PC-9 (cell line): ENCODE measurements at places on chromosomes 4 and X. TPM values are rescaled to one million over a fixed set of nuclear protein-coding genes. Genes with fewer than 3 reads are reported as not detected.

DNA sequence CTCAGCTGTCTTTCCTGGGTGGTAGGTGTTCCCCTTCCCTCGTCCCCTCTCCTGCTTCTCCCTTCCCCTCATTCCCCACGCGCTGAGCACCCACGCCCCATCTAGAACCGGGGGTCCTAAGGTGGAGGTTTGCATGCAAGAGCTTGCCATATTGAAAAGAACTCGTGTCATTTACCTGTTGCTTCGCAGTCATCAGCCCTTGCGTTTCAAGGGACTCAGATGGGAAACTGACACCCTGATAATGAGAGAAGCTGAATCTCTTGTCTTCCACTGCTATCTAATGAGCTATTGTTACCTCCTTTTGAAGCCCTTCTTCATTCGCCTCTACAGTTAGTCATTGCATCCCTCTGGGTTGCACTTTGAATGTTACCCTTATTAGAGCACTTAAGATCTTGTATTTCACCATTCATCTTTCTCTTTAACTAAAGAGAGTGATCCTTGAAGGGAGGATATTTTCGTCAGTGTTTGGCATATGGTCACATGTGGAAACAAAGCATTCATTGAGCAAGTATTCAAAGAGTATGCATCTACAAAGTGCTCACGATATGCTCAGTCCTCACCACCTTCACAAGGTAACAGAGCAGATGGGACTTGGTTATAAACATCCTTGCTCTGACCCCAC lies 25.7 kb downstream of the ARL9 start:
- no peaks in the 10 kb centered on the region for H3K36me3 ChIP-seq
- no peaks in the 10 kb centered on the region for H3K27me3 ChIP-seq
- H3K4me1 ChIP-seq = 0 out of 2 replicates have a peak, but pooled peaks cover 5% of the 10 kb centered on the region
- H3K4me3 ChIP-seq = peak overlapping the region; percentile 73
- no peak overlapping the region for H3K27ac ChIP-seq
- DNase-seq = no peak

DNA sequence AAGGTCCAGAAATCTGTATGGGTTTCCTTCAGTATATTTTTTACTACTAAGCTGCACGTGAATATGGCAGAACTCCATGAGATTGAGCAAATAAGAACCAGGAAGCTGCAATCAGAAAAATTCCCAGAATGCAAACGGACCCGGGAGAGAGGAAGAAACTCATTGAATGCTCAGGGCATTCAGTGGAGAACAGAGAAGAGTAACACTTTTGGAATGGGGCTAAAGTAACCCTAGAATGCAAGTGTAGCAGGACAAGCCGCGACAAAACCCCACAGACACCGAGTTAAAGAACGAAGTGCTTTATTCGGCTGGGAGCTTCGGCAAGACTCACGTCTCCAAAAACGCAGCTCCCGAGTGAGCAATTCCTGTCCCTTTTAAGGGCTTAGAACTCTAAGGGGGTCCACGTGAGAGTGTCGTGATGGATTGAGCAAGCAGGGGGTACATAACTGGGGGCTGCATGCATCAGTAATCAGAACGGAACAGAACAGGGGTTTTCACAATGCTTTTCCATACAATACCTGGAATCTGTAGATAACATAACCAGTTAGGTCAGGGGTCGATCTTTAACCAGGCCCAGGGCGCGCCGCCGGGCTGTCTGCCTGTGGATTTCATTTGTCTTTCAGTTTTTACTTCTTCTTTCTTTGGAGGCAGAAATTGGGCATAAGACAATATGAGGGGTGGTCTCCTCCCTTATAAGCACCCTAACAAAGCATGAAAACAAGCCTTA lies 56.4 kb downstream of the RAB28 start:
- H3K36me3 ChIP-seq = no peaks in the 10 kb centered on the region
- no peaks in the 10 kb centered on the region for H3K27me3 ChIP-seq
- no peak overlapping the region for H3K27ac ChIP-seq
- H3K4me1 ChIP-seq = no peaks in the 10 kb centered on the region

- no peak overlapping the region for H3K4me3 ChIP-seq
- no peaks in the 10 kb centered on the region for H3K36me3 ChIP-seq
- no peaks in the 10 kb centered on the region for H3K4me1 ChIP-seq
- H3K27me3 ChIP-seq = no peaks in the 10 kb centered on the region
These were observed 14.1 kb downstream of the GRK4 start for GRCh38 chr4:2977211-2978088.

DNA sequence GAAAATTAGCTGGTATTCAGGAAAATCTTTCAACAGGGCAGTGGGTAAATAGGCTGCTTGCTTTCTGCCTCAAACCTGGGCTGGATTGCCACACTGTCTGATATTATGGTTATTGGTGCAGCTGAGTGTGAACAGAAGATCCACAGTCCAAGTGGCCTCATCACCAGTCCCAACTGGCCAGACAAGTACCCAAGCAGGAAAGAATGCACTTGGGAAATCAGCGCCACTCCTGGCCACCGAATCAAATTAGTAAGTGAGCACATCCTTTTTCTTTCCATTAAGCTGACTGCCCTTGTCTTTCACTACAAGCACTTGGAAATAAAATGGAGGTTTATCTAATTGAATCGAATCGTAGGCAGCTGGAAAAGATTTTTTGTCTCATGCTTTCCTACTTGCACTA lies 204.7 kb downstream of the TLL1 start:
- H3K4me3 ChIP-seq = no peak overlapping the region
- no peaks in the 10 kb centered on the region for H3K27me3 ChIP-seq

- no peak overlapping the region for H3K27ac ChIP-seq
- peak; percentile 49 for DNase-seq
- H3K4me3 ChIP-seq = no peak overlapping the region
These were observed 721.0 kb upstream of the NDST4 start for GRCh38 chr4:115834441-115834840.

DNA sequence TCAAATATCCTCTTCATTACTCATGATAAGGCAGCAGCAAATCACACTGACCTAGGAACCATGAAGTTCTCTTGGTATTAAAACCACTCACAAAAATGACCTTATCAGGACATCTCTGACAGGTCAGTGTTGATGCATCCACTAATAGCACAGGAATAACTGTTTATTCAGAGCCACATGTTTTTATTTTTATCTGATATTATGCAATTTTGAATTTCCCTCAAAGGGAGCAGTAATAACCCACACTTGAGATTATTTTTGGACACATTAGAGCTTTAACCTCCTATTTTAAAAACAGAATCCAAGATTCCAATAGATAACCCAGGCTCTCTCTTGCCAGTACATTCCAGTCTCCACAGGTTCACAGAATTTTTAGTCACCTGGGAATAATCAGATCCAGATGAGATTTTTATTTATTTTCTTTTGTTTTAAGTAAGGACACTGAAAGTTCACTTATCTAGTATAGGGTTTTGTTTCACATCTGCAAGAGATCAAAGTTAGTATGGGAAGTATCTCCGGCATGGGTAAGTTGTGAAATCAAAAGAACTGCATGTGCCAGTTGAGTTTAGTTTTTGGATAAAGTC lies 36.3 kb upstream of the MYOZ2 start:
- DNase-seq = no peak
- H3K27me3 ChIP-seq = no peaks in the 10 kb centered on the region
- H3K27ac ChIP-seq = no peak overlapping the region
- H3K4me1 ChIP-seq = peaks cover 24% of the 10 kb centered on the region
- no peak overlapping the region for H3K4me3 ChIP-seq

DNA sequence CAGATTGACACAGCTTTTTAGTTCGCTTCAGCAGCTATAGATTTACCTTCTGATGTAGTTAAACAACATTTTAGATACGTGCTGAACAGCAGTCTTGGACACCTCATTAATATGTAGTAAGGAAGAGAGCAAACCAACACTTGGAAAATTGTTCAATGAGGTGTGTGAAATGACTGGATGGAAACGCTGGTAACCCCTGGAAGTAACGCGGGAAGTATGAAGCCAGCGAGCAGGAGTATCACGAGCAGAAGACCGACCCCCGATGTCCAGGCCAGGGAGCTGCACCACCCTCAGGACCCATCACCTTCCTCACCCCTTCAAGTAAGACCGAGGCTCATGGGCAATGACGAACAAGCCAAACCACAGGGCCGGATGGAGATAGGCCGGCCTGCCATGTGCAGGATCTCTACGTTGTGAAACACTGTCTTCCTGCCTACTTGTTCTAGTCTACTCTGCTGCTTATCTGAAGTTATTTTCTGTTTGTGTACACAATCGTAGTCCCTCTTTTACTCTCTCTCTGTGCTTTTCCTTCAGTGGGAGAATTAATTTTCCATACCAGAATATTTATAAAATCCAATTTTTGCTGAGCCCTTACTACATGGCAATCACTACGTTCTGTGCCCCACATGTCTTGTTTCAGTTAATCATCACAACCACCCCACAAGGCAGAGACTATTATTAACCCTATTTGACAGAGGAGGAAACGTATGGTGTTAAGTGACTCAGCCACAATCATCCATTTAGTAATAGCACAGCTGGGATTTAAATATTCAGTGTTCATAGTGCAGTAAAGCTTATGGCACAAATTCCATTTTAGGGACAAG lies 221.7 kb downstream of the APBB2 start:
- H3K27ac ChIP-seq = peak overlapping the region; percentile 25; the same call in 1 of the 2 replicates
- H3K4me3 ChIP-seq = no peak overlapping the region
- peaks cover 39% of the 10 kb centered on the region for H3K4me1 ChIP-seq
- H3K27me3 ChIP-seq = no peaks in the 10 kb centered on the region
- H3K36me3 ChIP-seq = no peaks in the 10 kb centered on the region

DNA sequence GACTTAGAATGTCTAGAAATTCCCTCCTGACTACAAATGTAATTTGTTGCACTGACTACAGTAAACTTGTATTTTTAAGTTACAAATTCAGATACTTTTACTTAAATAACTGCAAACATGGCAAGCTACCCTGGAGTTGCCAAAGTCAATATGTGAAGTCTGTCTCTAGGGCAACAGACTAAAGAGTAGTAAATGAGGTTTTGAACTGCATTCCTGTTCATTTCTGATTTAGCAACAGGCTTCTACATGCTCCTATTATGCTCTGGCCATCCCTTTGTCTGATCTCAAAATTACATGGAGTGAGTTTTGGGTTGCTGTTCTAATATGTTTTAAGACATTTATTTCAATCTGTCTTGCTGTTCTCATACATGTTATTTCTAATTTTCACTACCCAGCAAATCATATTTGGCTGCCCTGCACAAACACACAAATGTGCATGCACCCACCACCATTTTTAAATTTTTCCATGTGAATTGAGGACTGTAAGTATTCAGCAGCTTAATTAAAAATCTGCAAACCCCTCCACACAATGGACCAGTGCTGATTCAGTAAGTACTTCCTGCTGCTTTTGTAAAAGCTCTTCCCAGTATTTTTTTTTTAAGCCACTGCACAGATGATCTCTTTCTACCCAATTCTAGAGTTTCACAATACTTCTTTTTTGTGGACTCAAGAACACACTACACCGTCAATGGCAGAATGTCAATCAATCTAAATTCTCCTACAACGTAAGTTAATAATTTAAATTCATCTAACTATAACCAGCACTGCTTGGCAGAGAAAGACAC lies 26.7 kb downstream of the SH3RF1 start:
- no peaks in the 10 kb centered on the region for H3K4me1 ChIP-seq
- H3K27ac ChIP-seq = no peak overlapping the region
- DNase-seq = no peak
- no peaks in the 10 kb centered on the region for H3K36me3 ChIP-seq
- no peak overlapping the region for H3K4me3 ChIP-seq

GRCh38 chrX:150605603-150606002 lies 37.2 kb downstream of the MTM1 start:
- peak; percentile 46 for DNase-seq
- H3K4me3 ChIP-seq = no peak overlapping the region
- H3K4me1 ChIP-seq = no peaks in the 10 kb centered on the region

CT45A10 gene
- total RNA-seq = not detected in 2 replicates

CXCL13 gene
- total RNA-seq = not detected in 2 replicates

CXXC4 gene
- 0.76 and 0.80 TPM in 2 replicates for total RNA-seq

CYTL1 gene
- not detected in 2 replicates for total RNA-seq

TMEM31 gene
- not detected in 2 replicates for total RNA-seq

JAKMIP1 gene
- not detected in 2 replicates for total RNA-seq

MID1IP1 gene
- total RNA-seq = not detected in 2 replicates
